ENCODE measurements at places on chromosomes 16 and 17. TPM values are rescaled to one million over a fixed set of nuclear protein-coding genes. Genes with fewer than 3 reads are reported as not detected.

The GUCY2D gene
- under 0.01 TPM for total RNA-seq

The NOXO1 gene
- 0.39 TPM for total RNA-seq

The PYDC1 gene
- not detected for total RNA-seq

The ABCA6 gene
- total RNA-seq = 114 TPM

The CCDC200 gene
- 0.37 TPM for total RNA-seq

The TLCD3B gene
- not detected for total RNA-seq

The CACNA1G gene
- 0.39 TPM for total RNA-seq

The WNT9B gene
- not detected for total RNA-seq

The CDC42EP4 gene
- total RNA-seq = 40.1 TPM

The RGS11 gene
- 2.6 TPM for total RNA-seq

The DPEP2 gene
- not detected for total RNA-seq

The TANGO6 gene
- total RNA-seq = 30.9 TPM

The GP1BA gene
- not detected for total RNA-seq

The KRTAP2-2 gene
- not detected for total RNA-seq

The IL17C gene
- not detected for total RNA-seq

The CDC6 gene
- 39.5 TPM for total RNA-seq

The KRTAP9-9 gene
- not detected for total RNA-seq
